ENCODE measurements at places on chromosomes 2 and 18.

GRCh38 chr18:7742224-7742623 is 175.1 kb downstream of the PTPRM start:
- DNase-seq, result no peak

- no peak for DNase-seq
These were observed 40.7 kb downstream of the ATIC start for GRCh38 chr2:215352602-215353001.

DNA sequence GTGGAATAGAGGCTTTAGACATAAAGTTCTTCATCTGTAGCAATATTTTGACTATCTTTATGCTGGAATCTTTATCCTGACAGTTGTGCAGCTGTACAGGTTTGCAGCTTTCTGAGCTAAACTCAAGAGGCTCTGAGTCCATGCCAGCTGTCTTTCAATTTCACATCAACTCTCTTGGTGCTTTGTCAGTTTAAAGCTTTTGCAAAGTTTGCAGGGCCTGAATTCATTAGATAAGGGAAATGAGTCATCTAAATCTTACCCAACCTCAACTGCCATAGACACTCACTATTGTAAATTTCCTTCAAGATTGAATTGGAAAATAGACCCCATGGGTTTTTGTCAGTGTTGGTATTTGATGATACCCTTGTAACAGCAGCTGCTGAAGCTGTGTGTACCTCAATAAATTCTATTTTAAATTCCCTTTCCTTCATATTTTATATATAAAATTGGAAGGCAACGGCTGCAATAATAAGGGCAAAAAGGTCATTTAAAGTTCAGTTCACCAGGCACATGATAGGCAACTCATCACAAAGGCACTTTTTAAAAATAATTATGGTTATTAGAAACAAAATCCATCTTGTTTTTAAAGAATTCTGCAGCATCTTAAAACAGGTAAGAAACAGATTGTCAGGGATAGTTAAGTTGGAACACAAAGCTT is 169.9 kb upstream of the SLC39A10 start:
- DNase-seq, result peak; percentile 84

DNA sequence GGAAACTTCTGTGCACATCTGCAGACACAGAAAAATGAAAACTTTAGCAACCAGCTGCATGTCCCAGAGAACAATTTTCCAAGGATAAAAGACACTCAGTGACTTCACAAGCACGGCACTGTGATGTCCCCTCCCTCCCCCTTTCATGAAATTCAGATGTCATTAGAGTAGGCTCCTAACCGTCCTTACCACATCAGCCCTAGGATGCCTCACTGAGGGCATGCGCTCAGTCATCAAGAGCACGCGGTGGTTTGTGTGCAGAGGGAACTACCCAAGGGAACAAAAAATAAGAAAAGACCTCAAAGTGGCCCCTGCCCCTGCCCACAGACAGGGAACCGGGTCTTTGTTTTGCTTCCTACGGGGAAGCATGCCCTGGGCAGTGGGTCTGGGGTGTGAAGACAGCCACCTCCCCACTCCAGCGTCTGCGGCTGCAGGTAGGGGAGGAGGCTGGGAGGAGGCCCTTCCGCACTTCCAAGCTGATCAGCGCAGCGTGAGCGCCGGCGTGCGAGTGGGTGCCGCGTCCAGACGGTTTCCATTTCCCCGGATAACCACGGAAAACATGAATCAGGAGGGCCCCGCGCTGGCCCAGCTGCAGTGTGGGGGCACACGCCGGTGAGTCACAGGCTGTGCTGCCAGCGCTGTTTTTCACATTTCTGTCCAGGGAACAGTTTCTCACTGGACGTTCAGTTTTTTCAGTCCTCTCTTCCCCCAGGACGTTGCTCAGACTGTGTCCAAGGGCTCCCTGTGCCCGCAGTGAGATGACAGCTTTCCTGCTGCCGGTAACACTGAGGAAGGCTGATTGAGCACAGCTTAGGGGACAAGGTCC is 70.6 kb downstream of the COPS8 start:
- no peak for DNase-seq

- no peak for DNase-seq
These were observed 1201.0 kb upstream of the LRRTM1 start for GRCh38 chr2:81505586-81505985.

- no peak for DNase-seq
These were observed 248.2 kb upstream of the CDH20 start for GRCh38 chr18:61085036-61085435.
